ENCODE measurements at places on chromosomes 16 and 17.

GRCh38 chr16:81608523-81609209 lies 164.1 kb downstream of the CMIP start:
- no peak for DNase-seq

DNA sequence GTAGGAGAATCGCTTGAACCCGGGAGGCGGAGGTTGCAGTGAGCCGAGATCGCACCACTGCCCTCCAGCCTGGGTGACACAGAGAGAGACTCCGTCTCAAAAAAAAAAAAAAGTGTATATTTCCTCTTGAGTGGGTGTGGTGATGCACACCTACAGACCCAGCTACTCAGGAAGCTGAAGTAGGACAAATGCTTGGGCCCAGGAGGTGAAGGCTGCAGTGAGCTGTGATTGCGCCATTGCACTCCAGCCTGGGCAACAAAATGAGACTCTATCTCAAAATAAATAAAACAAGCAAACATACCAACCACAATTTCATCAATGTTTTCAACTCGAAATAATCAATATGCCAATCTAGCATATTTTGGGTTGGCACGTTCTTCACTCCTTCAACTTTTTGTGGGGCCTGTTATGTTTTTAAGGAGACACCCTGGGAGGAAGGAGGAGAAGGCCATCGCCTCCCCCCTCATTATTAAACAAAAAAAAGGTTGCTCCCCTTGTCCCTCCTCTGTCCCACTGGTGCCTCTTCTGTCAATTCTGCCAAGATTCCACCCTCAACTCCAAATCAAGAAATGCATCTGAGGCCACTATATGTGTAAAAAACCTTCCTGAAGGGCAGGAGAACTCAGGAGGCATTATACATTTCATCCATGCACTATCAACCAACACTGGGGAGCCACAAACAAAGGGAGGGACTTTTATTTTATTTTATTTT lies 52.4 kb upstream of the ATF7IP2 start:
- DNase-seq, result no peak

DNA sequence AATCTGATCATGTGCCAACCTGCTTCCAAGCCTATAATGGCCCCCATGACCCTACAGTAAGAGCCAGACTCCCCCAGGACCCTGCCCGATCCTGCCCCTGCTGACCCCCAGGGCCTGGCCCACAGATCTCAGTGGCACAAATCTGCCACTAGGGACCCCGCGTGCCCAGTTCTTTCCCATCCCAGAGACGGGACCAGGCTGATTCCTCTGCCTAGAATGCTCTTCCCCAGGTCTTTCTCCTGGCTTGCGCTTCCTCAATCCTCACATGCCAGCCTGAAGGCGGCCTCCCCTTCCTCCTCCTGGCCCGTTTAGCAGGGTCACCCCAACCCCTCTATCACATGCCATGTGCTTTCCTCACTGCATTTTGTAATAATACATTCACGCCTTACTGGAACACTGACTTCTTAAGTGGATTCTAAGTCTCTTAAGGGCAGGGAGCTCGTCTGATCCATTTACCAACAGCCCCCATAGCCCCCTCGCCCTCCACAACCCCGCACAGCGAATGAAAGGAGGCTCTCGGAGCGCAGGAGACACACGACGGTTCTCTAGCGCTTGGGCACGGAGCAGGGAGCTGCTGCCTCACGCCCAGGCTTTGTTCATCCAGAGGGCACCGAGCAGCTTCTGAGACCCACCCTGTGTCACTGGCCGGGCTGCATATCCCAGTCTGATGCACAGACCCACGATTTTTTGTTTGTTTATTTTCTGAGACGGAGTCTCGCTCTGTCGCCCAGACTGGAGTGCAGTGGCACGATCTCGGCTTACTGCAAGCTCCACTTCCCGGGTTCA lies 1.2 kb downstream of the TRIM65 start:
- DNase-seq, result no peak

DNA sequence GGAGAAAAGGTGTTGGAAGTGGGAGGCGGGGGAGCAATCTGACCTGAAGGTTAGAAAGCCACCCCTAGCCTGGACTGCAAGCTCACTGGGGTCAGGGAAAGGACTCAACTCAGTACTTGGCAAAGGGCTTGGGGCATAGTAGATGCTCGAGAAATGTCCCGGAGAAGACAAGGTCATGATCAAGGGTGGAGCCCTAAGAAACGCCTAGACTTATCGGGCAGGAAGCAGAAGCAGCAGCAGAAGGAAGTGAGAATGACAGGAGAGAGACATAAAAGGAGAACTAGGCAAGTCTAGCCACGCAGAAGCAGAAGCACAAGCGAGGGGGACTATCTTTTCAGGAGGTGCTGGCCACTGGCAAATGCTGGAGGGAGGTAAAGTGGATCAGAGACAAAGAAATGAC lies 10.2 kb downstream of the COTL1 start:
- DNase-seq, result no peak

GRCh38 chr16:11263737-11264136 lies 5.4 kb downstream of the TNP2 start:
- no peak for DNase-seq

DNA sequence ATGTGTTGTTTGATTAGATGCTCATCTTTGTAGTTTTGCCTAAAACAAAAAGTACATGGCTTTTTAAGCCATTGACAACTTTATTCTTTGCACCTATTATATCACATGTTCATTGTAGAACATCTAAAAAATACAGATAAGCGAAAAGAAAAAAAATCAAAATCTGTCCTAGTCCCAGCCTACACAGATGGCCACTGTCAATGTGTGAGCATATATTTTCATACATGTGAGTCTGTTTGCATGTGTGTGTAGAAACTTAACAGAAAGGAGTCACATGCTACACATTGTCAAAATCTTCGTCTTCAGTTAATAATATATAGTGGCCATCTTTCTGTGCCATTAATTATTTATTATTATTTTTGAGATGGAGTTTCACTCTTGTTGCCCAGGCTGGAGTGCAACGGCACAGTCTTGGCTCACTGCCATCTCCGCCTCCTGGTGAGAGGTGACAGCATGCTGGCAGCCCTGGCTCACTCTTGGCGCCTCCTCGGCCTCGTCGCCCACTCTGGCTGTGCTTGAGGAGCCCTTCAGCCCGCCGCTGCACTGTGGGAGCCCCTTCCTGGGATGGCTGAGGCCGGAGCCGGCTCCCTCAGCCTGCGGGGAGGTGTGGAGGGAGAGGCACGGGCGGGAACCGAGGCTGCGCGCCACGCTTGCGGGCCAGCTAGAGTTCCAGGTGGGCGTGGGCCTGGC lies 68.5 kb upstream of the AMZ2 start:
- DNase-seq, result no peak

GRCh38 chr17:13869331-13869940 lies 199.9 kb upstream of the COX10 start:
- DNase-seq, result peak; percentile 25

DNA sequence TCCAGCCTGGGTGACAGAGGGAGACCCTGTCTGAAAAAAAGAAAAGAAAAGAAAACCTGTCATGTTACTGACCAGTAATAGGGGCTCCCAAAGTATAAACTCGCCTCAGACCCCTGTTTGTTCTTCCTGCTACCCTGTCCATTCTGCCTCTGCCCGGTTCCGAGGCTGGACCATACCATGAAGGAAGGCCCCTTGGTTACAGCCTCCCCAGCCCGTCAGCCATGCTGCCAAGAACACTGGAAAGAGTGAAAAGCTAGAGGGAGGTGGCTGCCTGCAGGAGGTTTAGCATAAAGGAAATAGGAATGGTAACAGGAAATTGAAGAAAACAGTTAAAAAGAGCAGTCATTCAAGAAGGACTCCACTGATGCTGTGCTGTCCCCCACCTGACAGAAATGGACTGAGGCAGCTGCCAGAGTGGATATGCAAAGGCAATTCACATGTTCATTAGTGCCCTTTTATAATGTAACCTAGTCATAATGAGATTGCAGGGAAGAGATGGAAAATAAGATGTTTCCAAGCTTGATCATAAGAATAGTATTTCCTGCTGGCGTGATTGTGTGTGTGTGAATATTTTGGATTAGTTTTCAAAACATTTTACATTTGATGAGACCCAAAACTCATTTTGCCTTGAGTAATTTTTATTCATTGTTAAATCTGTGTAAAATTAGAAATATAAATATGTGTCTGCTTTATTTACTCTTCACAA lies 102.6 kb downstream of the GOSR1 start:
- DNase-seq, result no peak

GRCh38 chr17:66789961-66790437 lies 44.9 kb upstream of the CACNG5 start:
- no peak for DNase-seq

- no peak for DNase-seq
These were observed 11.6 kb upstream of the CAPN15 start for GRCh38 chr16:515939-516226.

- DNase-seq, result no peak
These were observed 4.3 kb upstream of the THAP11 start for GRCh38 chr16:67837811-67838210.

DNA sequence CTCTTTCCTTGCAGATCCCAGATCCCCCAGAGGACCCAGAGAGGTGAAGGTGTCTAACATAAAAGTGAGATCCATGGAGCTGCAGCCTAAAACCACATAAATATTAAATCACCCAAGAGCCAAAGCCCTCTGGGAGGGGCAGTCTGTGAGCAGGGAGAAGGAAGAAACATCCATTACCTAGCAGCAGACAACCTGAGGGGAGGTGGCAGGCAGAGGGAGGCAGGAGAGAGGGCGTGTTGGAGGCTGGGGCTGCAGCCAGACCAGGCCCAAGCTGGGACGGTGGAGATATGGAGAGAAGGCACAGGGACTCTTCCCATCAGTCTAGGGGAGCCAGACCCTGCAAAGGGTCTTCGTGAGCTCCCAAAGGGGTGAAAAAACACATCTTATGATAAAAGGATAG lies 101.1 kb downstream of the SHISA6 start:
- DNase-seq, result no peak

- DNase-seq, result peak; percentile 13
These were observed 17.3 kb upstream of the SPN start for GRCh38 chr16:29645694-29646187.

DNA sequence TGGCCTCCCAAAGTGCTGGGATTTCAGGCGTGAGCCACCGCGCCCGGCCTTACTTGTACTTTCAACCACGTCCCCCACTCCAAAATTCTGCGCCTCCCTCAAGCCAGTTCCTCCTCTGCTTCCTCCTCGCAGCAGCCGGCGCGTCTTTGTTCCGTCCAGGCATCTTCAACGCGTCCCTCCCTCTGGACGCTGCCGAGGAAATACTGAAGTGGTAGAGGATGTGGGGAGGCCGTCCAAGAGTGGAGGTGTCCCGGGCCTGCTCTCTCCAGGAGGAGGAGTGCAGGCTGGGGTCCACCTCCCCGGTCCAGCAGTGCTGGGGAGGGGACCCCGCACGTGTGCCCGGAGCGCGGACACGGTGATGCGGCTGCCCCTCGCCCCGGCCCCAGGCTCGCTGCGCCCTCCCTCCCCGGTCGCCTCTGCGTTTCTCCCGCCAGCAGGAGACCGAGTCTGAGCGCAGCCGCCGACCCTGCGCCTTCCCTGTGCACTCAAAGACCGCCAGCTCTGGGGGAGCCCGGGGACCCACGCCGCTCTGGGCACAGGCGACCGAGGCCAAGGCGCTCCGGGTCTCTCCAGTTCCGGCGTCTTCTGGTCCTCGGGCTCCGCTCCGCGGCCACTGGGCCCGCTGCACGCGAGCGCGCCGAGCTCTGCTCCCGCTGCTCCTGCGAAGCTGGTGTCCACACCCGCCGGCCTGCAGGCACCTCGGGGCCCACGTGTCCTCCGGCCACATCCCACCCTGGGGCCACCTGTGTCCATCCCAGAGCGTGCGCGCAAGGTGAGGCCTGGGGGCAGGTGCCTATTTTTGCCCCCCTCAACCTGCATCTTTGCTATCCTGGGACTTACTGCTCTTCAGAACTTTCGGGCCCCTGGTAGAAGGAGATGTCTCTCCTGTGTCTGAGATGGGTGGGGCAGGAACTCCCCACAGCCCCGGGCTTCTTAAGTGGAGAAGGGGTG lies 31.7 kb downstream of the OSBPL7 start:
- DNase-seq, result peak; percentile 73

DNA sequence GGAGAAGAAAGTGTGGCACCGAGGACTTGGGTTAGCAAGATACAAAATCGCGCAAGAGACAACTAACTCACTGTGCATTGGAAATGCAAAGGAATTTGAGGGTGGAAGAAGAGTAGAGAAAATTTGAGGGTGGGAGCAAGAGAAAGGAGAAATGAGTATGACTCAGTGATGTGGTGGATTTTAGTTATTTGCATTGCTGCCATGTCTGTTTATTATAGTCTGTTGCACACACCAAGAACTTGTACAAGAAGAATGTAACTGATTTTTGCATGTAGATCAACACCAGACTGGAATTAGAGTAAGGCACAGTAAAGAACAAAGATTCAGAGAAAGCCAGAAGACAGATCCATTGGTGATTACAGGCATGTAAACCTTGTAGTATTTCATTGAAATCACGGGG lies 71.6 kb upstream of the SMIM36 start:
- no peak for DNase-seq

DNA sequence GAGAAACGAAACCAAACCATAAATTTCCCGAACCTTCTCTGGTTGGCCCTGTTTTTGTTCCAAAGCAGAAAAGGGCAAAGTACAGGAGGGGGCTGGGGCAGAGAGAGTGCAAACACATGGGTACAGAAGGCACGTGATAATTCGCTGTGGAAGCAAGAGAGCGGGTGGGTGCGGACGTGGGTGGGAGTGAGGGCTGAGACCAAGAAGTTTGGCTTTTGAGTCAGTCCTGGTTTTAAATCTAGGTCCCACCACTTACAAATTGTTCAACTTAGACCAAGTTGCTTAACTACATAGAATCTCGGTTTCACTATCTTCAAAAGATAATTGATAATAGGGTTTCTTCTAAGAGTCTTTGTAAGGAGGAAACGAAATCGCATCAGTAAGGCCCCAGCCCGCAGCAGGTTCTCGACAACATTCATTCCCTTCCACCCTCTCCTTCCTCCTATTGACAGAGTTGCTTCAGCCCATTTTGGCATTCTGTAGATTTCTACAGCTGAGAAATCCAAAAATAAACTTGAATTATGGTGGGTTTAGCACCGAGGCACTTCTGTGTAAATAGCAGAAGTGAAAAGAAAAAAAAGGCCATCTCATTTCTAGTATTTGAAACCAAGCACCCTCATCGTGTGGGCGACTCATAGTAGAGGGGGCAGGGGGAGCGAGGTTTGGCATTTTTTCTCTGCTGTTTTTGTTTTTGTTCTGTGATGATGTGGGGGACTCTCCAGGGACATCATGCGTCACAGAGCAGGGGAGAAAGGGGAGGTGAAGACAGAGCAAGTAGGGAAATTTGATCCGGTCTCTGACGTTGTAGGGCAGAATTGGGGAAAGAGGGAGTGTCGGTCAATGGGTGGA lies 33.6 kb upstream of the CCR7 start:
- DNase-seq, result peak; percentile 22

- peak; percentile 31 for DNase-seq
These were observed 1.9 kb downstream of the MEAK7 start for GRCh38 chr16:84502581-84502980.

- no peak for DNase-seq
These were observed 17.8 kb upstream of the CIBAR2 start for GRCh38 chr16:85129876-85130704.

DNA sequence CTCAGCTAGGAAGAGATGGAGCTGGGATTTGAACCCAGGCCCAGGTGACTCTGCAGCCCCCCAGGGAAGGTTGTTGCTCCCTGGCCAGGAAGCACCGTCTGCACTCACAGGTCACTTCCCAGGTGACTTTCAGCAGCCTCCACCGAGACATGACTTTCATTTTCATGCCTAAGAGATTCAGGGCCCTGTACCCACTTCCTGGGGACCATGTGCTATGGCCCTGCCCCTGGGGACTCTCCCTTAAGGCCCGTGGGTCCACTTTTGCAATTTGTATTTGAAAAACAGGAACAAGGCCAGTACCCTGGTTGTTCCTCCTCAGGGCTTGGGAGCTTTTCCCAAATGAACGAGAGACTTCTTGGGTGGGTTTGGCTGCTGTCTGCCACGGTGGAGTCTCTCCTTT lies 191.0 kb downstream of the IRF8 start:
- DNase-seq, result no peak

GRCh38 chr16:16189842-16190241 lies 33.5 kb downstream of the ABCC6 start:
- no peak for DNase-seq
